ENCODE measurements at places on chromosomes 2 and 18.

- no peak for DNase-seq
Measured at GRCh38 chr18:49639643-49640391, 78.0 kb downstream of the LIPG start.

GRCh38 chr2:168912466-168912865 lies 11.4 kb downstream of the G6PC2 start:
- no peak for DNase-seq

DNA sequence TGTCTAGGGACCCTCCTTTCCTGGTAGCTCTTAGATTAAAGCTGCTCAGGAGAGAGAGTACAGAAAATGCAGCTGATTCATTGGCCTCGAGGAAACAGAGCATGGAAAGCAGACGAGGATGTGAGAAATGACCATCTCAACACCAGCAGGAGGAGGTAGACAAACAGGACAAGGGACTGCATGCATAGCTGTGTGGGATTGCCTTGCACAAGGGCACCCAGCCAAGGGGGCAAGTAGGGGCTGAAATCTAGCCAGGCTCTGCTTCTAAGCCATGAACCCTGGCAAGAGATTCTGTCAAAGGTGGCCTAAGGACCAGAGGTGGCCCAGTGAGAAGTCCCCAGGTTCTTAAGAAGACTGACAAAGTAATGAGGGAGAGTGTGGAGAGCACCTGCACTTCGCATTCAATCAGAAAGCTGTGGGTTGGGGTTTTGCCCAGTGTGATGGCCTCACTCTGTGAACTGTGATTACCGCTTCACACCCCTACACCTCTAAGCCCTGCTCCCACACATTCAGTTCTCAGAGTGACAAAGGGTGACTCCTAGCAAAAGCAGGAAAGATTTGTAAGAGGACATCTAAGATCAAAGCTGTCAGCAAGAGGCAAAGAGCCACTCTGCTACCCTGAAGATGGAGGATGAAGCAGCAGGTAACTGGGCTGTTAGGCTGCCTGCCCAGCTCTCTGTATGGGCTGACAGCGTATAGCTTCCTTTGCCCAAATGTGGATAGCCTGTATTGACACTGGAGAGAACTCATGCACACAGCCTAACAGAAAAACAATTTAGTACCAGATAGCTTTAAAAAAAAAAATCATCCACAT lies 151.3 kb upstream of the PELI1 start:
- DNase-seq = no peak

DNA sequence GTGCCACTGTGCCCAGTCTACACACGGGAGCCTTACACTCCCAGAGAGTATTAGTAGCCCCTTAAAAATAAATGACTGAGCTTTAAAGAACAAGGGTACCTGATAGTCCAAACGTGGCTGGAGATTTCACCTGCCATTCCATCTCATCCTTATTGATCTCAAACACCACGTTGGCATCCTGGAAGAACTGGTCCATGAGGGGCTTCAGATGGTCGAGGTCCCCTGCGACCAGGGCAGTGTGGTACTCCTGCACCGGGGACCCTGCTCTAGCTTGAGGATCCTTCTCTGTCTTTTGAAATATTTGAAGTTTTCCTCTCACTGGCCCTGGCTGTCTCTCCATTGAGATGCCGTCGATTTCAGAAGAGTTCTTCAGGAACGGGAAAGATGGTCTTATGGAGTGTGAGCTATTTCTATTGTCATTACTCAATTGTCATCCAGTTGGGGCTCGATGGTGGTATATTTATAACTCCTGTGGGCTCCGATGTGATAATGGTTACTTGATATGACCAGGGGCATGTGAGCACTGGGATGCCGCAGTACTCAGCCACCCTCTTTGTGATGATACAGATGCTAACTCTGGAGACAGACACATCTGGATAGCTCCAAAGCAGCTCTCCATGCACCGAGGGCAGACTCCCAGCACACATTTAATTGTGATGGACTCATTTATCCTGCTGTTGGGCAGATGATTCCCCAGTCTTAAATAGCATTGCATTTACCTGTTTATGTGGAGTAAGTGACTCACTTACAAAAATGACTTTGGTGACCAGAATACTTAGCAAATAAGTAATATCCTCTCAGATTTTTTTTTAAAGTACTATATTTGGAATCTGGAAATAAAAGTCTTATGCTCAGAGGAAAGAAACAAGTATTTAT lies 22.8 kb downstream of the ASB18 start:
- no peak for DNase-seq

- no peak for DNase-seq
Measured at GRCh38 chr2:41580806-41581205, 467.0 kb upstream of the PKDCC start.

DNA sequence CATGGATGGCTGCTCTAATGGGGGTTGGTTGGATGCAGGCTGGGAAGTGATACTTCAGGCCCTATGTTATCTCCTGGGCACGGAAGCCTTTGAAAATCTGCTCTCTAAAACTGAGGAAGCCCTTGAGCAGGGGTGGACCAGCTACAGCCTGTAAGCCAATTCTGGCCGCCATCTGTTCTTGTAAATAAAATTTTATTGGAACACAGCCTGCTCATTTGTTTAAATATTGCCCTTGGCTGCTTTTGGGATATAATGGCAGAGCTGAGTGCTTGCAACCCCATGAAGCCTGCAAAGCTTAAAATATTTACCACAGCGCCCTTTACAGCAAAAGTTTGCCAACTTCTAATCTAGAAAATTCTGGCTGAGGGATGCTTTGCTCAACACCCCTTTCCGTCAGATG lies 11.9 kb upstream of the IGFBP2 start:
- no peak for DNase-seq

- DNase-seq = no peak
Measured at GRCh38 chr2:28527196-28527595, 31.3 kb downstream of the PLB1 start.

All from CD4-positive, alpha-beta T cell (primary cell).